ENCODE measurements at places on chromosomes 12 and 14.

- DNase-seq = no peak
Observed at GRCh38 chr12:57410534-57410933, 20.3 kb downstream of the R3HDM2 start.

DNA sequence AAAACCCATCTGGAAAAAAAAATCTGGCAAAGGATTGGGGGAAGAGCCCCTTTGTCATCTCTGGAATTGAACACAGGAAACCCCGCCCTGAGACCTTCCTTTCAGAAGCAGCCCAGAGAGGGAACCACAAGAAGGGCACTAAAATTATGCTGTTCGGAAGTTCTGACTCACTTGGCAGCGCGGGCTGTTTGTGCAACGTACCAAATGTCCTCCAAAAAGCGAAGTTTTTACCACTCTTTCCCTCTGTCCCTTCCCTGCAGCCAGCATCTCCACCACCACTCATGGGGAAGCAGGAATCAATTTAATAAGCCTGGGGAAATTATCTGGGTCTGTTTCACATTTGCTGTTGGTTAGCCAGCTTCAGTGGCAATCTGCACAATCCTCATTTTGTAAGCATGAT, 3.2 kb upstream of the SYNE3 start:
- no peak for DNase-seq

DNA sequence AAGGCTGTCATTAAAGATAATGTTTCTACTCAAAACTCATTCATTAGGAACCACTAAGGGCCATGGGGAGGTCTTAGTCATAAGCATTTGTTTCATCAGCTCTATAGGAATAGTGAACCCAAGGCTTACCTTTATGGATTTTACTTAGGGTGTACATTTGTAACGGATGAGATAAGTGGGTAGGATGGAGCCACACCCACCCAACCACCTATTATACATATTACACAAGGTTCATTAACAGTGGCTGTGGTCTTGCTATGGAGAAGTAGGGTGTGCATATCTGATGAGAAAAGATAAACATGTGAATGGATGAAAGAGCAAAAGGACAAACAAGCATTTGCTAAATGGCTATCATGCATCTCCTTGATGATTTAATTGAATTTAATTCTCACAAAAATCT, 39.6 kb upstream of the ITPR2 start:
- no peak for DNase-seq

DNA sequence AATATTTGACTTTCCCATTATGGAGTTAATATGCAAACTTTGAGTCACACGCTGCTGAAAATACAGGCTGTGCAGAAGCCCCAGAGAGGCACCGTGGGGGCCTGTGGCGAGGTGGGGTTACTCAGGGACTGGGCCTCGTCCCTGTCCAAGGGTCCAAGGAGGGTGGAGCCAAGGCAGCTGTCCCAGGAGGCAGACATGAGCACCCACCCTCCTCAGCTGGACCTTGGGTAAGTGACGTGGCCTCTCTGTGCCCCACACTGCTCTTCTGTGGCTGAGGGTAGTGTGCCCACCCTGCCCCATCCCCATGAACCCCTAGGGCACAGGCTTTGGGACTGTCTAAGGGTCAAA, 39.4 kb downstream of the FAM222A start:
- DNase-seq = no peak

DNA sequence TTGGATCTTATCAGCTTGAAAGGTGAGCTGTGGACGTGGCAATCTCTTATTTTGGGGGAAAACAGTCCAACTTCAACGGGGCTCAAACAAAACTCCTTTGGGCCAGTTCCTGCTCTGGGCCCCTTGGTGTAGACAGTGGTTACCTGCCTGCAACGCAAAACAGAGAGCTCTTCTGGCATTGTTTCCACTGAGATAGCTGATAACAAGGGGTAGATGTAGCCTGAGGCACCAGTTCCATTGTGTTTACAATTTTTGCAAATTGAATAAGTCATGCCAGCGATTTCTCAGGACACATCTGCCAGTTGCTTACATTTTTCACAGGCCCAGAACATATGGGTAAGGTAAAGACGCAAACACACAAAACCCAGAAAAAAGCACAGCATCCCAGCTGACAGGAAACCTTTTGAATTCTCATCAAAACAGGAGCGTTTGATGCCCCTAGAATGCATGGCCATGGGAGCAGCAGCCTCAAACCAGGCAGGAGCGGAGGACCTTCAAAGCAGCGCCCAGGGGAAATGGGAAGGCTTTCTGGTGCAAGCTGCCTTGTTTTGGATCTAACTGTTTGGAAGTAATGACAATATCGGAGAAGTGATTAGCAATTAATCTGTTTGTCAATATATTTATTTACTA, 259.7 kb downstream of the AACS start:
- DNase-seq = no peak

- DNase-seq = no peak
Observed at GRCh38 chr12:97047361-97047760, 140.3 kb downstream of the NEDD1 start.

All from hepatic stellate cell (primary cell).